ENCODE measurements at places on chromosomes 4 and X.
A peak's percentile ranks its signal among the peaks of the same experiment; 100 is the strongest.

DNA sequence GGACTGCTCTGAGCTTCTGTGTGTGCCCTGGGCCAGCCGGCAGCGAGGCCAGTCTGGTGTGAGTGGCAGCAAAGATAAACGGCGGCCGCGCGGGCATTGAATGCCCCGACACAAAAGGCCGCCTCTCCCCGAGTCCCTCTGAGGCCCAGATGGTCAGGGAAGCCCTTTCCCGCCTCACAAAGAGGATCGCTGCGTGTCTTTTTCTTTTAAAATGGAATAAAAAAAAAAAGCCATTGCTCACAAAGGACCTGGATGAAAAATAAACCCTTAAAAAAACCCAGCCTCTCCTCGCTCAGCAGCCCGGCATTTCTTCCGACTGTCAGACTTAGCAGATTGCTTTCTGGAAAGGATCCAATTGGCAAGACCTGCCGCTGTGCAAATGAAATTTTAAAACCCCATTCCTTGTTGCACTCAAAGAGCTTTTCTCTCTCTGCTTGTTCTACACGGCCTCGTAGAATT is 578.7 kb downstream of the BCOR start:
- DNase-seq: no peak

DNA sequence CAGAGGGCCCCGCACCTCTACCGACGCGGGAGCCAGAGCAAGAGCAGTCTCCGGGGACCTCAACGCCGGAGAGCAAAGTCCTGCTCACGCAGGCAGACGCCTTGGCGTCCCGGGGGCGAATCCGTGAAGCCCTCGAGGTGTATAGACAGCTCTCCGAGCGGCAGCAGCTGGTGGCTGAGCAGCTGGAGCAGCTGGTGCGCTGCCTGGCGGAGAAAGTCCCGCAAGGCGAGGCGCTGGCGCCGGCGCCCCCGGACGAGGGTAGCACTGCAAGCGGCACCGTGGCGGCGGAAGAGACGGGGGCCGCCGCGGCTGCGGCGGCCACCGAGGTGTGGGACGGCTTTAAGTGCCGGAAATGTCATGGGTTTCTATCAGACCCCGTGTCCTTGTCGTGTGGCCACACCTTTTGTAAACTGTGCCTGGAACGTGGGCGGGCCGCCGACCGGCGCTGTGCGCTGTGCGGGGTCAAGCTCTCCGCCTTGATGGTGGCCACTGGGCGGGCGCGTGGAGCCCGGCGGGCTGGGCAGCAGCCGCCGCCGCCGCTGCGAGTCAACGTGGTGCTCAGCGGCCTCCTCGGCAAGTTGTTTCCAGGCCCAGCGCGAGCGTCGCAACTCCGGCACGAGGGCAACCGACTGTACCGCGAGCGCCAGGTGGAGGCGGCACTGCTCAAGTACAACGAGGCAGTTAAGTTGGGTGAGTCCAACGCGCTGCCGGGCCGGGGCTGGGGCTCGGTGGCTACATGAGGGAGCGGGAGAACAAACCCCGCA is 672 bp downstream of the LONRF3 start:
- DNase-seq: no peak

- no peak for DNase-seq
These were observed 197.1 kb upstream of the GIMD1 start for GRCh38 chr4:106565727-106566126.

GRCh38 chrX:63434665-63435064 is 83.5 kb upstream of the SPIN4 start:
- no peak for DNase-seq

GRCh38 chr4:7298619-7299009 is 106.3 kb downstream of the SORCS2 start:
- no peak for DNase-seq

DNA sequence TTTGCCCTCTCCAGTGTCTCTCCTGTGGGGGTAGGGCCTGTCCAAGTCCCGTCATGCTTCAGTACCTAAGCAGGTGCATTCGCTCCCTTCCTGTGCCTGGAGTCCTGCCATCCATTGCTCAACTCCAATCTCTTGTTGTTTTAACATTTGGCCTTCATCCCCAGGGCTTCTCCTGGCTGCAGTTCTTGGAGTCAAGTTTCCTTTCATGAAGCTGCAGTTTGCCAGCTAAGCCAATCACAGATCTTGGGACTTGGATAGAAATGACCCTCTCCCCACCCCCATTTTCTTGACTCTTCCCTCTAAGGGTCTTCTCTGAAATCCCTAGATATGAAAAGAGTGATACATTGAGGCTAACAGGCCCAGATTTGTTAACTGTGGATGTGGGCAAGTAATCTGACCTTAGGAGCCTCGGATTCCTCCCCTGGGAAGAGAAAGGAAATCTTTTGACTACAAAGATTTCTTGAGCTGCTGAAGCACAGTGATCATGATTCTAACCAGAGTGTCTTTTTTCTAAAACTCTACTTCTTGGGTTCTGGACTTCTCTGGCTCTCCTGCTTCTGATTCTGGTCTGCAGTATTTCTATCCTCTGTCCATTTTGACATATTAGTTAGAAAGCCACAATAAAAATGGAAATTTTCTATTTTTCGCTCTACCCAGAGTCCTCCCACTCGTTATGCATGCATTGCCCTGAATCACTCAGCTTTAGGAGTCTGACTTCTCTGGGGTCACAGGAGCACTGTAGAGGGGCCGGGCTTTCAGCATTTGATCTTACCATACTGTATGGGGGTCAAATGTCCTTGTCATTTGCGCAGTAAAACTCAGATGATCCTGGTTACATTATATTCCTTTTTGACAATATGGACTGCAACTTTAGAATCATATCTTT is 61.0 kb downstream of the CHRNA9 start:
- peak; percentile 74 for DNase-seq

DNA sequence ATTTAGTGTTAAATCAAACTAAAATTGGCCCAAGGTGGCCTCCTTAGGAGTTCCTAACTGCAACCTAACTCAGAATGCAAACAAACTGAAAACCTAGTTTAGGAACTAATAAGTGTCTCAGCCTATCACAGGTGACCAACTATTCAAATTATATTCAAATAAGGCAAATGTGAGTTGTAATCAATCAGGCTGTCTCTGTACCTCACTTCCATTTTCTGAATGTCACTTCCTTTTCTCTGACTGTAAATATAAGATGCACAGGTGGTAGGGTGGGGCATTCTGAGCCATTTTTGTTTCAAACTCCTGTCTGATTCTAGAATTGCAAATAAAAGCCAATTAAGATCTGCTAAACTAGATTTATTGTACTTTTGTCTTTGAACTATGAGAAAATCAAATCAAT is 401.5 kb downstream of the PPP3CA start:
- DNase-seq: no peak

DNA sequence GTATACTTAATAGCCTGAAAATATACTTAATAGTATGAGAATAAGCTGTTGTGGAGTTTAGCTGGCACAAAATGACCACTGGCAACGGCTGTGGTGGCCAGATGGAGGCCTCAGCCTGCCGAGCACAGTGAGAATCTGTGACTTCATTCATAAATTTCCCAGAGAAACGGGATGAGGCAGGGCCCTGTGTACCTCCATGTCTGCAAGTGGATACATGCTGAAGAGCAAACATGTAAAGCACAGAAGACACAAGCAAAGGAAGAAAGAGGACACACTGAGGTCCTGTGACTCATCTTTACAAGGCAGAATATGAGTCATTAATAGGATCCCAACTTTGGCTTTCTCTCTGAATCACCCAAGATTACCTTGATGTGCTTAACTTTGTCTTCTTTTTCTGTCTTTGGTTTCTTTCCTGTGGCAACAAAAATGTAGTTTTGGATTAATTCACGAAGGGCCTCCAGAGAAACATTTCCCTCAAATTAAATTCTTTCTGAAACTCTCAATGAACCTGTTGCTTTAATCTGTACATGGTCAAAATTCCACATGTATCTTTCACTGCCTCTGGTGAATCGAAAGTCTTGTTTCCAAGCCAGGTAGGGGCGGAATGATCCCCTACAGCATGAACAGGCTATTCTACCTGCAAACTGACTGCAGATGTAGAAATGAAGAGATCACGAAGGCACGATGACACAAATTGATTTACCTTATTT is 56.4 kb downstream of the IRF2 start:
- DNase-seq: no peak

DNA sequence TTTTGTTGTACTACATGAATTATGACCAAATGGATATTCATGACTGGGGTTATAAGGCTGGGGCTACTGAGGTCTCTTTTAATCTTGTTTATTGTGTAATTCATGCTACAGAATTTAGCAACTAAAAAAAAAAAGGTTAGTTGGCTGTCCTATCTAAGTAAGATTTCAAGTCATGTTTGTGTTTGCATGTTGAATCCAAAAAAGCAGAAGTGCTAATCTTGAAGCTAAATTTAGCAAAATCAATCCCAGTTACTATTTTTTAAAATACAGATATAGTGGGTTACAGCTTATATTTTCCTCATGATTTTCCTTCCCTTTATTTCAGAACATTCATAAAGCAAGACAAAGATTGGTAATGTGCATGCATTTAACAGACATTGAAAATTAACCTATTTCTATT is 19.4 kb downstream of the MTMR1 start:
- no peak for DNase-seq

GRCh38 chr4:71368906-71369305 is 30.1 kb downstream of the SLC4A4 start:
- no peak for DNase-seq

DNA sequence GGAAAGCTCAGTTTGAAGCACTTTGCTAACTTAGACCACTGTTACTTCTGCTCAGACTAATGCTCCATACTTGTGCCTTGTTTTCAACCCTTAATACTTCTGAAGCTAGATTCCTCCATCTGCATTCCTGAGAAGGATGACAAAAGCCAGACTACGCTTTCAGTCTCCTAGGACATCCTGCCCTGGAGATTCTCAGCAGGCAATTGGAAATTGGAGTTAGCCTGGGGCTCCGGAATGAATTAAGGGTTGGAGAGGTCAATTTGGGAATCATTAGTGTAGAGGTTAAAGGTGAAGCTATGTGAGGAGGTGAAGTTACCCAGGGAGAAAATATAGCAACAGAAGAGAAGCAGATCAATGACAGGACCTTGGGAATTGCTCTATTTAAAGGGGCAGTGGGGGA is 215.9 kb upstream of the MBNL3 start:
- DNase-seq: no peak

DNA sequence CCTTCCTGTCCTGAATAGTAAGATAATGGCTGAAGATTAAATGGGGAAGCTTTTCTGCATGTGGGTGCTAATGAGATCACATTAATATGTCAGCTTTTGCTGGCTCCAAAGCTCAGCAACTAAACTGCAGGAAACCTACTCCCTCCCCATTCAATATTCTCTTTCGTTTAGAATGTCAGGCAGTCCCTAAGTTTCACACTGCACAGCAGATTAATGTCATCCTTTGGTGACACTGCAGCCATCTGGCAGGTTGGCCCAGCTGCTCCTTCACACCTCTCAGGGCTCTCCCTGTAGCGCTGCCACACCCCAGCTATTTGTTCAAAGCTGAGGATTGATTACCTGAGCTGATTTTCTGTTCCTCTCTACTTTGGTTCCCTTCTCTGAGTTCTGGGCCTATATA is 110.5 kb downstream of the KDR start:
- DNase-seq: no peak

- no peak for DNase-seq
These were observed 7.9 kb downstream of the TRIM2 start for GRCh38 chr4:153211986-153212728.

- no peak for DNase-seq
These were observed 190.5 kb upstream of the GALNTL6 start for GRCh38 chr4:171622729-171623128.

DNA sequence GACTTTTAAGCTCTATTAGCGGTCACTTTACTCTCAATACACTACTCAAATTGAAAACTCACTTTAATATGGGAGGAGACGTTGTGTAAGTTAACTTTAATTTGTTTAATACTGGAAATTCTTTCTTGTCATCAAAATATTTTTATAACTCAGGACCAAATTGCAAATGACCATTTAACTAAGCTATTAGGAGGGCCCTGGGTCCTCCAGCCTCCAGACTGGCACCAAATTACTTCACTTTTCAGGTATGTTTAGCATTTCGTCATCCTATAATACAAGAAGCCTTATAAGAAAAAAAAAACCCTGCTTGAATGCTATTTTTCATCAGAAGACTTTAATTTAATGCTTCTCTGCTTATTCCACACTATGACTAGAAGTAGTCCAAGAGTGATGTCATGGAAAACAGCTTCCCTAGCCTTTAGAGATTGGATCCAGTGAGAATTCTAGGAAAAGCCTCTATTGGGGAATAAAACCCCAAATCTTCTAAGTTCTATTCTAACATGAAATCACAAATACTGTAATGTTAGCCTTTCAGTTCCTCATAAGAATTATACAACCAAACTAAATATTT is 6.6 kb downstream of the KLHL15 start:
- no peak for DNase-seq

- DNase-seq: no peak
These were observed 681.5 kb downstream of the DACH2 start for GRCh38 chrX:86829786-86830185.

GRCh38 chrX:132001127-132001526 is 22.0 kb upstream of the STK26 start:
- no peak for DNase-seq

DNA sequence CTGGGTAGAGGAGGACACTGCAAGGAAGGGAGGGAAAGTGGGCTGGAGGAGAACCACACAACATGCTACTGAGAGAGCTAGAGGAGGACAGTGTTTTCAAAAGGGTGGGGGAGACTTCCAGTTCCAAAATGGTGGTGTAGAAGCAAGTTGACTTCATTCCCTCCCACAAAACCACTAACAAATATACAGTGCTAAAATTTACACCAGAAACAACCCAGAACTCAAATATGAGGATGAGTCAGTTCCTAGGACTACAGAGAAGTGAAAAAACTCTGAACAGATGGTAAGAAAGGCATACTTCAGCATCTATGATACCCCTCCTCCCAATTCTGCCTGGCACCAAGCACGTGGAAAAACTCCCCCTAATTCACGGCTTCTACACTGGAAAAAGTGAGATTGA is 9.8 kb downstream of the AADAT start:
- DNase-seq: no peak

GRCh38 chr4:7818399-7818911 is 121.2 kb downstream of the AFAP1 start:
- DNase-seq: no peak

DNA sequence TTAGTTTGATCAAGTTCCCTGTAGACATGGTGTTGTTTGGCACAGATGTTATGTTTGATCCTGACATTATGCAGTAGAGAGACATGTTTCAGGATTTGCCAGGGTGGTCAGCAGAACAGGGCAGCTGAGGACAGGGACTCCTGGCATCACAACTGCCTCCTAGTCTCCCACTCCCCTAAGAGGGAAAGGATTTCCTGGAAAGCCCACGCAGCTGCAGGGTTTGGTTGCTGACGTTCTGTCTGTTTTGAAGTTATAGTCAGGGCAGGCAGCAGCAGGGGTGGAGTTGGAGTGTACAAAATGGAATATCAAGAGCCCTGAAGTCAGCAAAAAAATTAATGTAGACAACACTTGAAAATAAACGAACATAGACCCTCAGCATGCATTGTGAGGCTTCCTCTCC is 125.4 kb downstream of the CPE start:
- no peak for DNase-seq

DNA sequence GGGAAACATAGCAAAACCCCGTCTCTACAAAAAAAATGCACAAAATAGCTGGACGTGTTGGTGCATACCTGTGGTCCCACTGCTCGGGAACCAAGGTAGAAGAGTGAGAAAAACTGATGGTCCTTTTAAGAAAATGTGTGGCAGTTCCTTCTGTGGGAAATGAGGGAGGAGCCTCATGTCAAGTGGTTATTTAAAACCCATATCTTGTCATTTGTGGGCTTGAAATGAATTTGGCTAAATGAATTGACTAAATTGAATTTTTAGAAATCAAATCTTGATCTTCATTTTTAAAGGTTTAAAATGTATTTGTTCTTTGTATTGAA is 16.2 kb upstream of the LAMP2 start:
- DNase-seq: no peak

Measured in left renal cortex interstitium (tissue), 4 donors.